ENCODE measurements at places on chromosomes 3 and 15.

- DNase-seq: no peak
Observed at GRCh38 chr15:51801391-51801835, 28.0 kb upstream of the TMOD3 start.

DNA sequence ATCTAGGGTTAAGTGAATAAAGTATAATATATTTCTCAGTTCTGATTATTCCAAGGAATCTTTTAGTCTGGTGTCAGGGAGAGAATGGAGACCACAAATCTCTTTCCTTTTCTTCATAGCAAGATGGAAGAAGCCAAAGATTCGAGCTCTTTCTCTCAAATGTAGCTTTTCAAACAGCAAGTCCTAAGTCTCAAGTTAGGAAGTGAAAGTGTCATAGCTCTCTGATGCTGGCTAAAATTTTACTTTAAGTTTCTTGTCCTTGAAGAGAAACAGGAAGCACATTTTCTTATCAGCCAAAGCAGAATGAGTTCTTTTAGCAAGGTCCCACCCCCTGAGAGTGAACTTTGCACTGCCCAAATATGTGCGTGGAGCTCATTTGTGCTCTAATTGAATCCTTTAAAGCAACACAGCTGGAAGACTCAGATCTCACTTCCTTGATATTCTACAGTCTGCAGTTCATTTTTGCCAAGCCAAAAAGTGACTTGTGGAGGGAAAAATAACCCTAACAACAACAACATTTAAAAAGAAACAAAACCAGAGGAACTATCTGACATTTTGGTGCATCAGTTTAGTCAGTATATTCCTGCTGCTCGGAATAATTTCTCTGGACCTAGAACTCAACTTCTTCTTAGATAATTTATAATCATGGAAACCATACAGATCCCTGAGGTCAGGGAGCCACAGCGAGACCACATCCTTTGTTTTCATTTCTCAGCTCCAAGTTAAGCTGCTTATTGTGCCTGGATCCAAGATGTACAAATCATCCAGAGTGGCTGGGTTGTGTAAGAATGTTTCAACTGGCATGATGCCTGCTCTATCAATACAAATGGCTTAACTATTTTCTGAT is 238.7 kb upstream of the P2RY1 start:
- DNase-seq: peak; percentile 44

GRCh38 chr3:187085933-187086332 is 53.4 kb downstream of the RPL39L start:
- DNase-seq: no peak

DNA sequence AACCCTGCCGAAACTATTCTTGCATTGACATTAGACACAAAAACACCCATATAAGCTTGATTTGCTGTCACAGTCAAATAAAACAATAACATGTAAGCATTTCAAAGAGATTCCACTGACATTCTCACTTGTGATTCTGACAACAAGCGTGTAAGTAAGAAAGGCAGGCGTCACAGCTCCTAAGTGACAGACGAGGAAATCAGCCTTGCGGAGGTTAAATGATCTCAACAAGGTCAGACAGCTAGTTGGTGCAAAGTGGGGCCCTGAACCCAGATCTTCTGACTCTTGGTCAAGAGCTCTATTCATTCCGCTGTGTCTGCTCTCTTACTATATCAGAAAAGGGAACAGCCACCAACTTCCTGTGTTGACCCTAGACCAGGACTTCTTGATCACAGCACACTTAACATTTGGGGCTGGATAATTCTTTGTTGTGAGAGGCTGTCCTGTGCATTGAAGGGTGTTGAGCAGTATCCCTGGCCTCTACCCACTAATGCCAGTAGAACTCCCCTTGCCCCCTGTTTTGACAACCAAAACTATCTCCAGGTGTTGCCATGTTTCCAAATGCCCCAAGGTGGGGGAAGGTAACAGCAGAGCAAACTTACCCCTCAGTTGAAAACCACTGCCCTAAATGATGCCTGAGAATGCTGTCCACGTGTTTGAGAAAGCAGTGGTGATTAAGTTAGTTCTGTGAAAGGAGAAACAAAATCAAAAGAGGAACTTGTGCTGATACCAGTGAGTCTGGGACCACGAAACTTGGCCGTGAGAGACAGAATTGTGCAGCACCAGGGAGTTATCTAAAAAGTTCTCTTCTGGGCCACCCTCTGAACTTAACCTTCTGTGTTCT is 86.1 kb downstream of the LIPC start:
- no peak for DNase-seq

GRCh38 chr15:70863450-70864218 is 9.7 kb upstream of the LARP6 start:
- DNase-seq: no peak

- no peak for DNase-seq
Observed at GRCh38 chr3:138367911-138368310, 19.5 kb downstream of the MRAS start.

DNA sequence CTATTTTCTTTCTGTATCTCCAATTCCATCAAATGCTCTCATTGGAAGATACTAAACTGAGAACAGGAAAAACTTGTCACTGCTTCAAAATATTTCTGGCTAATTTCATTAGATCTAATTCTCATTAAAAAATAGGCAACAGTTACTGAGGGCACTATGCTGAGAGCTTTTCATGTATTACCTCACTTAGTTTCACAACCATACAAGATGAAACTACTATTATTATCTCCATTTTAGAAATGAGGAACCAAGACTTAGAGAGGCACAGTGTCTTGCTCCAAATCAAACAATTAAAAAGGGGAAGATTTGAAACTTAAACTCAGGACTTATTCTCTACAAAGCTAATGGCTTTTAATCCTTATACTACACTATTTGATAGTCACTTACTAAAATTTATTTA is 7.2 kb upstream of the OTOL1 start:
- no peak for DNase-seq

- no peak for DNase-seq
Observed at GRCh38 chr3:178019645-178020044, 516.6 kb upstream of the KCNMB2 start.

GRCh38 chr3:72624656-72625055 is 223.6 kb downstream of the SHQ1 start:
- no peak for DNase-seq

DNA sequence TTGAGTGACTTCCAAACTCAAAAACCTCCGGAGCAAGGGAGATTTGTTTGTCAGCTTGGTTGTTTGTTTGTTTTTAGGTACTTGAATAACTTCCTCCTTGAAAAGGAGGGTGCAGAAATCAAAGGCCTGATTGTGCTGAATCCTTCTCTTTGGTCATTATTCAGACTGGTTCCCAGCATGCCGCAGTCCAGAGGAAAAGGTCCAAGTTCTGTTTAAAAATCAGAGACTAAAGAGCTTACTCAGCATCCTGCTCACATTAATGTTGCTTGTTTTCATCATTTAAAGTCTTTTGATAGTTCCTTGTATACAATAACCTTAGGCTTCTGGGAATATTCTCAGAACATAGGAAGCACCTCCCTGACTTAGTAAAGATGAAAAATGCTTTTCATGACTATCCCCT is 982 bp upstream of the SCG3 start:
- DNase-seq: no peak

GRCh38 chr3:133375403-133375745 is 24.5 kb upstream of the BFSP2 start:
- no peak for DNase-seq

GRCh38 chr3:47404955-47405790 is 24.4 kb downstream of the PTPN23 start:
- DNase-seq: no peak

DNA sequence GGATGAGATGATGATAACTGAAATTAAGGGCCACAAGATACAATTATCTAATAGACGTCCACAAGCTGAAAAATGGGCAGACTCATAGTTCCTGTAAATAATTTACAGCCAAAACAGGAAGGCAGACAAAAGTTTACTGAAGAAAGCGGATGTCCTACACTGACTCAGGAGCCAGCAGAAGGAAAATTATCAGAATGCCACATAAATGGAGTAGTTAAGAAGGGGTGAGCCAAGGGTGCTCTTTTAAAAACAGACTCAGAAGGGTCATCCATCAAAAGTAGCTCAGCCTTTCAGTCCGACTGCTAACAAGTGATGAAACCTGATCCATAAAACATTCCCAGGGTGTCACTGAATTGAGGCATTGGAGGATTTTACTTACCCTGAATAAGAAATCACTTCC is 39.8 kb downstream of the TUSC7 start:
- no peak for DNase-seq

GRCh38 chr3:36696799-36697198 is 67.6 kb downstream of the DCLK3 start:
- no peak for DNase-seq

DNA sequence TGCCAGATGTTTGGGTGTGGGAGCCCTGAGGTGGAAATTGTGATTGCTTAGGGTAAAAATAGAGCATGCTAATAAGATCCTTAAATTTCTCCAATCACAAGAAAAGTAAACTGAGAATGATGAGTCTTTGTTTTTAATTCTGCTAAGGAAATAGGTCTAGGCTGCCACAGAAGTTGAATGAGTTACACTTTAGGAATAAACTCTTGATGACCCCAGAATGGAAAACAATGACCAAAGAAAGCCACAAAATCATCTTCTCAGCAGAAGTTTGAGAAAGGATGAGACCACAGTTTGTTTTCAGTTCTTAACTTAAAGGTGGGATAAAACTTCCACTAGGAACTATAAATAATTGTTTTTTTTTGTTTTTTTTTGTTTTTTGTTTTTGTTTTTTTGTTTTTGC is 164.6 kb upstream of the BCL6 start:
- no peak for DNase-seq

DNA sequence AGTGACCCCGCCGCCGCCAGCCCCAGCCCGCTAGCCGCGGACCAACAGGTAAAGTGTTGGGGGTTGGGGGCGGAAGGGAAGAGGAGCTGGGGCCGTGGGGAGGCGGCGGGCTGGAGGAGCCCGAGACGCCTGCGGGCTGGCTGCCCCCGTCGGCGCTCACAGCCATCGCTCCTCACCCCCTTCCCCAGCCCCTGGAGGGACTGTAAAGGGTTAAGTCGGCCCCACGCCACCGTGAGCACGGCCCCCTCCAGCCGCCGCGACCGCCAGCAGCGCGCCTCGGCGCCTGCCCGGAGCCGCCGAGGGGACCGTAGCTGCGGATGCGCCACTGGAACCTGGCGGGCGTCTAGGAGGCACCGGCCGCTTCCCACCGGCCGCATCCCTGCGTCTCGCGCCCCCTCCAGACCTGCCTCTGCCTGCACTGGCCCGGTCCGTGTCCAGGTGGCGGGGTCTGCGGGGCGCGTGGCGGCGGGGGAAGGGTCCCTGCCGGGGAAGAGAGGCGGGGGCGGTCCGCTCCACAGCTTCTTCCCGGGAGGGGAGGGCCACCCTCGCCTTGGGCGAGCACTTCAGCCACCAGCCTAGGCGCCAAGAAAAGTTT is 522 bp downstream of the MED12L start:
- peak; percentile 73 for DNase-seq

DNA sequence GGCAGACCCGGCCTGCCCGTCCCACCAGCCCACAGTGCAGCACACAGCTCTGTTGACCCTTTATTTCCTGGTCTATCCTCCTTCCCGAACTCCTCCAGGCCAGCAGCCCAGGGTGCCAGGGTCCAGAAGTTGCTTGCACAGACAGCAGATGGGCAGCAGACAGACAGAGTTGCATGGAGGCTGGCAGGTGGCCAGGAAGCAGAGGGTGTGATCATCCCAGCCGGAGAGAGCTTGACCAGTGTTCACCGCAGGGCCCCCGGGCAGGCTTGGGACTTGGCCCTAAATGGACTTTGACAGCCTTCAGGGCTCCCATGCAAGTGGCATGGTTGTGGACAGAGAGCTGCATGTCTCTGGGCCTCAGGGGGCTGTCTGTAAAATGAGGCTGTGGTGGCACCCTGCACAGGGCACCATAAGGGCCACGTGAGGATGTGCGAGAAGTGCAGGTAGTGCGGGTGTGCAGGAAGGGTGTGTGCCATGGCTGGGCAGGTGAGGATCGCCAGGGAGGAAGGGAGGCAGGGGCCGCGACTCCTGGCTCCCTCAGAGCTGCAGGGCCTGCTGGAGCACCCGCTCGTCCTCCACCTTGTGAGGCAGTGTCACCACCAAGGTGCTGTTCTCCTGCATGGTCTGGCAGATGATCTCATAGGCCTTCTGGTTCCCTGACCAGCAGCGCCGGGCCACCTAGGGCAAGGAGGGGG is 6.3 kb upstream of the ZXDC start:
- DNase-seq: no peak

- no peak for DNase-seq
Observed at GRCh38 chr15:31171731-31172130, 70.2 kb upstream of the TRPM1 start.

DNA sequence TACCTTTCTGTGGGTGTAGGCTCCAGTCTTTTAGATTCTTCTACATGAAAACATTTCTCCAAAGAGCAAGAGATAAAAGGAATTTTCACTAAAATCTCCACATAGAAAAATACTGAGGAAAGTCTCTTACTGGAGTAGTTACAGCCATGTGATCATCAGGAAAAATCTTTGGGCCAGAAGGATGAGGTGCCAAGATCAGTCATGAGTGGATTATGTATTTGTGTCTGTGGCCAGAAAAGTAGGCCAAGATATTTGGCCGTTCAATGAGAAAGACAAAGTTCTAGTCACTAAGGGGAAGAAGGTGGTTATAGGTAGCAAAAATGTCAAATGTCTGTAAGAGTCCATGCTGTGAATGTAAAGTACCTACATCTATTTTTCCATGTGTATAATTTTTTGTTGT is 339.3 kb downstream of the NSUN3 start:
- no peak for DNase-seq

- no peak for DNase-seq
Observed at GRCh38 chr3:70992131-70992530, 591.4 kb downstream of the FOXP1 start.

DNA sequence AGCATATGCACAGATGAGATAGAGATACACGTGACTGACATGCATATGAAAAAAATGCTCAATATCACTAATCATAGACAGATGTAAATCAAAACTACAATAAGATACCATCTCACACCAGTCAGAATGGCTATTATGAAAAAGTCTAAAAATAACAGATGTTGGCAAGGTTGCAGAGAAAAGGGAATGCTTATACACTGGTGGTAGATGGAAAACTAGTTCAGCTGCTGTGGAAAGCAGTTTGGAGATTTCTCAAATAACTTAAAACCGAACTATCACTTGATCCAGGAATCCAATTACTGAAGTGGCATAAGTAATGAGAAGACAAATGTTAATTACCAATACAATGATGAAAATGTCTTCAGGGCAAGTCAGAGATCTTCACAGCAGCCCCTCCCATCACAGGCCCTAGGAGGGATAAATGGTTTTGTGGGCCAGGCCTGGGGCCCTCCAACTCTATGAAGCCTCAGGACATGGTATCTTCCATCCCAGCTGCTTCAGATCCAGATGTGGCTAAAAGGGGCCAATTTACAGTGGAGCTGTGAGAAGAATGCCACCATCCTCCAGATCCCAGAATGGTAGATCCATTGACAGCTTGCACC is 71.4 kb upstream of the PLSCR4 start:
- DNase-seq: no peak

DNA sequence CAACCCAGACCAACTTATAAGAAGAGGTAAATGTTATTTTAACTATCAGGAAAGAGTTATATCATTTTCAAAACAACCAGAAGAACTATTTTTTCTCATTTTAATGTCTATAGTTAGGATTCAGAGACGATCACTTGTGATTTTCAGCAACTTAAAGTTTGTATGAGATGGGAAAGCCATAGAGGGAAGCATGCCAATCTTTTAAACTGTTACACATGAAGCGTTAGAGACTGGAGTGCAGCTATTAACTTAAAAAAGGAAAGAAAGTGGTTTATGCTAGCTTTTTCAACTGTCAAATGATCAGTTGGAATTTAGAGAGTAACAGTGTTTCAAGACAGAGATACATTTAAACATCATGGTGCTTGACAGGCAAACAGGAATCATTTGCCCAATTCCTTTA is 91.7 kb upstream of the LPP start:
- no peak for DNase-seq

- DNase-seq: no peak
Observed at GRCh38 chr3:105844704-105845103, 24.1 kb downstream of the CBLB start.

GRCh38 chr3:37243820-37244748 is 69.7 kb upstream of the LRRFIP2 start:
- peak; percentile 71 for DNase-seq

All from right kidney (tissue), 9 donors.